ENCODE measurements at places on chromosomes 2 and 18.

GRCh38 chr2:108553209-108553919 lies 19.1 kb downstream of the LIMS1 start:
- DNase-seq: peak; percentile 10

GRCh38 chr18:778194-778927 lies 33.7 kb downstream of the YES1 start:
- DNase-seq: no peak

DNA sequence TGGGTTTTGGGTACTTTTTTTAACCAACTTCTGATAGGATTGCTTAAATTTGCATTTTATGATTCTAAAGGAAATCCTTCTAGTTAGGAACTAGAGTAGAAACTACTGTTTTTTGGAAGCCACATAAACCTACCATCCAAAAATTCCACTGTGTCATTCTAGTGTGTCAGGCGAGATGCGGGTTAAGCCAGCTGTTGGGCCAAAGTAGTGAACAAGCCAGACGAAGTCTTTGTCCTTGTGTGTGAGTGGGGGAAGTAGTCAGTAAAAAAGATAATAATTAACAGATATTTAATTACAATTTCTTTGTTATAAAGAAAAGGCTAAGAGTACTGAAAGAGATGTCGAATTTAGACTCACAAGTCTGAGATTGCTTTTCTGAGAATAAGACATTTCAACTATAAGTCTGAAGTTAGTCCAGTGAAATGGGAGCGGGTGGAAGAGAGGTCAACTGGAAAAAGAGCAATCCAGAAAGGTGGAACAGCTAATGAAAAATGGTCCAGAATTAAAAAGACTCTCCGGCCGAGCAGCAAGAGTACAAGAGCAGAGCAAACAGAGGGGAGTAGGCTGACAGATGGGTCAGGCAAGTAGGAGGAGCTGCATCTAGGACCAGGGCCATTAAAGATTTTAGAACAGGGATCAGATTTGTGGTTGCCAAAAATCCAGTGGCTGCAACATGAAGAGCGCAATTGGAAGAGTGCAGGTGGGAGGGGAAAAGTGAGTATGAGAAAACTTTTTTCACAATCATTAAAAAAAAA lies 1.5 kb downstream of the EPB41L5 start:
- peak; percentile 86 for DNase-seq

DNA sequence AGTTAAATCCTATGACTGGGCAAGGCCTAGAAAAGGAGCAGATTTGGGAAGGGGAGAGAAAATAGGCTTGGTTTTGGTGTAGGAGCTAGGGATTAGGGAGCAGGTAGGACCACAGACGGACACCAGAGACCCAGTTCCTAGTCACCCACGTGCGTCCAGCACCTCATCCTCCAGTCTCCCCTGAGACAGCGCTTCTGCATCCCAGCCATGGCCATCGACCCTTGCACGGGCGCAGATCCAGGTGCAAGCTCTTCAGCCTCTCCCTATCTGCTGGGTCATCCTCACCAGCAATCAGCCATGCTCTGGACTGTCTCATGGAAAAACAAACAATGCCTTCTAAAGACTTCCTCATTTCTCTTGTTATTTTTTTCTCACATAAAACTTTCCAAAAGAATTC lies 246.8 kb upstream of the RAB6C start:
- no peak for DNase-seq

- DNase-seq: no peak
These were observed 54.3 kb upstream of the AGPS start for GRCh38 chr2:177338177-177338721.

DNA sequence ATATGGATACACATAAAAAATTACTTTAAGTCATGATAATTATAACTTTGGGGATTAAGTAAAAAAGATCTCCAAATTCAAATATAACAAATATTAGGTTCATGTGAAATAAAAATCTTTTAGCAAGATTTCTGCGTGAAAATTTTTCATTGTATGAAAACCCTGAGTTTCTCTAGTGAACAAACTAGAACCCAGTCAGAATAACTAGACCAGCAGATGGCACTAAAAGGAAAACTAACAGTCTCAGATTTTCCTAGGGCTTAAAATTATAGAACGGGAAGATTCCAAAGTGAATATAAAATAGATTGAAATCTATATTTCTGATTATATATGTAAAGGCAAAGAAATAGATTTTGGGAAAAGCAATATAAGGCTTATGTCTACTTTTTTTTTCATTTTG lies 43.3 kb downstream of the TMEM200C start:
- no peak for DNase-seq

DNA sequence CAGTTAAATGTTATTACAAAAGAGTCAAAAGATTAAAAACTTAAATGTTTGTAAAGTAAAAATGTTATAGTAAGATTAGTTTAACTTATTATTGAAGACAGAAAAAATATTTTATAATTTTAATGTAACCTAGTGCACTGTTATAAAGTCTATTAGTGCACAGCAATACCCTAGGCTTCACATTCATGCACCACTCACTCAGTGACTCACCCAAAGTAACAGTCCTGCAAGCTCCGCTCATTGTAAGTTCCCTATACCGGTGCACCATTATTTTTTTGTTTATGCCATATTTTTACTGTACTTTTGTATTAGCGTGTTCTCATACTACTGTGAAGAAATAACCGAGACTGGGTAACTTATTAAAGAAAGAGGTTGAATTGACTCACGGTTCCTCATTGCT lies 759.7 kb upstream of the CDH7 start:
- DNase-seq: no peak

DNA sequence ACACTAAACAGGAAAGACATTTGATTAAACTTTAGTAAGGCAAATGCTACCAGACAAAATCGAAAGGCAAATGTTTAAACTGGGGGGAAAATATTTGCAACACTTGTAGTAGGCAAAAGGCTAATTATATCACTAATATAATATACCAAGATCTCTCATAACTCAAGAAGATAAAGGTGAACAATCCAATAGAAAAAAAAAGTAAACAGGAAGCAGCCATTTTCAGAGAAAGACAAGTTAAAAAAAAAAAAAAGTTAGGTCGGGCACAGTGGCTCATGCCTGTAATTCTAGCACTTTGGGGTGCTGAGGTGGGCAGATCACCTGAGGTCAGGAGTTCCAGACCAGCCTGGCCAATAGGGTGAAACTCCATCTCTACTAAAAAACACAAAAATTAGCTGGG lies 4.4 kb upstream of the ACTG2 start:
- no peak for DNase-seq

DNA sequence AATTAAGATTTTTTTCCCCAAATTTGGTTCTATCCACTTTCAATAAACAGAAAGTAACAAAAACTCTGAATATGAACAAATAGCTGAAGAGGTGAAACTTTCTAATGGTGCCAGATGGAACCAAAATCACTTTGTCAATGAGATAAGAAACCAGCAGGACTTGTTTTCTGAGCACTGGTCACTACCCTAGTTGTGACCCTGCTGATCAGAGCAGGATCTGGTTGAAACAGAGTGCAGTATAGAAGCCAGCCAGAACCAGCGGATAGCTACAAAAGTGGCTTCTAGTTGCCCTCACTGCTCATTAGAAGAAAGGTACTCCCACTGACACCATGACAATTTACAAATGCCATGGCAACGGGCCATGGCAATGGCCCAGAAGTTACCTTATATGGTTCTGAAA lies 158.3 kb upstream of the PIEZO2 start:
- no peak for DNase-seq

DNA sequence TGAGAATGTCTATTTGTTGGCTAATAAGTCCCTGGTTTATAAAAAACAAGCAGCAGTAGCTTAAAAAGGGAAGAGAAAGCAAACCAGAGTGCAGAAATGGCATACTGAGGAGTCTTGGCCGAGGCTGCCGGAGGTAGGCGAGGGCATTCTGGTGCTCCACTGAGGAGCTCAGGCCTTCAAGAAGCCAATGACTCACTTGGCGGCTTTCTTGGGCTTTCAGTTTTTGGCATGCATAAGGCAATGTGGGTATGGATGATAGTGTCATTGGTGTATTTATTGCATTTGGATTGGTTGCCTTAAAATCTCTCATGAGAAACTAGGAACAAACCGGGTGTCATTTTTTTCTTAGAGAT lies 119.6 kb upstream of the ARL5A start:
- peak; percentile 79 for DNase-seq

GRCh38 chr2:183112577-183112976 lies 11.7 kb upstream of the NUP35 start:
- no peak for DNase-seq

GRCh38 chr18:39969803-39970494 lies 1985.1 kb upstream of the PIK3C3 start:
- DNase-seq: no peak

DNA sequence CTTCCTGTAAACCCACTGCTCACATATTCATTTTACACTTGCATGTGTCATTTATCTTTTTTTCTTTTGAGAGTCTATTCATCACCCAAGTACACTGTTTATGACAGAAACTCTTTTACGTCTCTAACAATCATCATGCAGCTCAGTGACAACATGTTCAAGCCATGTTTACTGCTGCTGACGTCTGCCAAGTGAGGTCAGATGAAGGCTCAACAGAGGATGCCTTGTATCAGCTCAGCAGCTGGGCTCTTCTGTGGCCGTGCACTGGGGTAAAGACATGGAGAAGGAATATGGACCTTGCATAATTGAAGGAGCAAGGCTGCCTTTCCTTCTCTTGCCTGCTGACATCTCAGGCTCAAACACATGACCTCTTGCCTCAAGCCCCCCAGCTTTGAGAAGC lies 99.6 kb downstream of the ADD2 start:
- DNase-seq: no peak

All from G401 (cell line).